ENCODE measurements at places on chromosomes 2 and 18.

DNA sequence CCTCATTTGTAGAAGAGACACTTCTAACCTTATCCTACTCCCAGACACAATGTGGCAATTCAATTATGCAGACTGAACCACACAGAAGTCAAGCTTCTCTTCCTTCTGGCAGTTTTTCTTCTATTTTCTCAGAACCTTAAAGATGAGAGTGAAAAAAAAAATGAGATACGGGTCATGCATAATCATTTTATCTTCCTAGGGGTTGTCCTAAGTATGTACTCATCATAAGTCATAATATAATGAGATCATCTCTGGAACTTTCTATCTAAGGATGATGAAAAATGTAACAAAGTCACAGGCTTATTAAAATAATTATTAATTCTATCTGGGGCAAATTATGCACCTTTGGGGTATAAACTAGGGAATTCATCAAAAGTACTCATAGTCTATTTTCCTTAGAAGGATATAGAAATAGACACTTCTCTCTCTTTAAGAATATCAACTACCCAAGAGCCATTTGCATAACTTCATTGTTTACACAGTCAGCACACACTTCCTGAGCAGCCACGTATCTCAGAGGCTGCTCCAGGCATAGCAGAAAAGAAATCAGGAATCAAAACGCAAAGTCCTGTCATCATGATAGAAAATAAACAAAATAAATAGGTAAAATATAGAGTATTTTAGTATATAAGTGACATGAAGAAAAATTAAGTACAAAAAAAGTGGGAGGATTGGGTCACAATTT is 345.9 kb upstream of the SPHKAP start:
- DNase-seq, result no peak

DNA sequence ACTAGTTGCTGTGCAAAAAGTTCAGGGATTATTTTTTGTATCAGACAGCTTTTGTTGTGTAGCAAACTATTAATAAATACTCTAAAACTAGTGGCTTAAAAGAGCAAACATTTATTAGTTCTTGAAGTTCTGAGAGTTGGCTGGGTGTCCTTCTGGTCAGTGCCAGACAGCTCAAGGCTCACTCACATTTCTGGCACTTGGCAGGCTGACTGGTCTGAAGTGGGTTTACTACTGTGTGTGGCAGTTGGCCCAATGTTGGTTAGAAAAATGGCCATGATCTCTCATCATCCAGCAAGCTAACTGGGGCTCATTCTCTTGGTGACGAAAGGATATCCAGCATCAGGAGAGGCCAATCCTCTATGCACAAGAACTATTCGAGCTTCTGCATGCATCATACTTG is 71.4 kb upstream of the ZNF385B start:
- no peak for DNase-seq

GRCh38 chr2:226048611-226049010 is 649.1 kb downstream of the NYAP2 start:
- DNase-seq, result no peak

GRCh38 chr2:46010925-46011490 is 286.2 kb upstream of the EPAS1 start:
- DNase-seq, result no peak

GRCh38 chr2:8679827-8680731 is 1.8 kb upstream of the ID2 start:
- no peak for DNase-seq

DNA sequence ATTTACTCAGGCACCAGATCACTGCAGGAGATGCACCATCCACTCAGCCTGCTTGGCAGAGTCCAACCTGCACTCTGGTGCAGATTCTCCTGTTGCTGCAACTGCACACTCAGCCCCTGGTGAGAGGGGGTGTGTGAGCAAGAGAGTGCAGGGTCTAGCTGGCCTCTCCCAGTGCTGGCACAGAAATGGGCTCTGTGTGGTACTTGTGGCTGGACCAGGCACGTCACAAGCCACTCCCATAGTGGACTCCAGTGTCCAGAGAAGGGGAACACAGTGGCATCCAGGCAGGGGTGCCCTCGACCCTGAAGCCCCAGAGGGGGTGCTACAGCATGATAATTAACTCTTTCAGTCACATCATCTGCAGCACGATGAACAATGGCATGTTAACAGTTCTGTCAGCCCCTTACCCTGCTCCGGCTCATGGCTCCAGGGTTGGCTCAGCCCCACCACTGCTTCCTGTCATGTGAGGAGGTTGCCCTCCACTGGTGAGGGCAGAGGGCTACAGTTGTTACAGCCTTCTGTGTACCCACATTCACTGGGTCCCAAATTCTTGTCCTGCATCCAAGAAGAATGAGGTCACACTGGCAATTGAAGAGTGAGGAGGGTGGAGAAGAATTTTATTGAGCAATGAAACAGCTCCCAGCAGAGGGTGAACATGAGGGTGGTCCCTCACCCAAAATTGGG is 135.7 kb downstream of the EVA1A start:
- DNase-seq, result no peak

DNA sequence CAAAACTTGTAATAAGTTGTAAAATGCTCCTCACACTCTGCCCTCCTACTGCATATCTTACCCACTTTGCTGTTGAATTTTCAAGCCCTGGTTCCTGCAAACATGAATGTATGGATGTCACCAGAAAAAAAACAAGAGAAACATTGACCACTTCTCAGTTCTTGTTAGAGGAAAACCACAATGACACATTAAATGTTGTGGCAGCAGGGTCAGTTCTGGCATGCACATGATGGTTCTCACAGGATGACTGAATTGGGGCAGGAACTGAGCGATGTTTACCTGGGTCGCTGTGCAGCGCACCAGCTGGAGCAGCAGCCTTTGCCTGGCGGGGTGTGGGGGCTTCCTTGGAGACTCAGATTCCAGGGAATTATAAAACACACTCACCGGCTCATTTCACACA is 14.0 kb upstream of the PRKCE start:
- DNase-seq, result no peak

DNA sequence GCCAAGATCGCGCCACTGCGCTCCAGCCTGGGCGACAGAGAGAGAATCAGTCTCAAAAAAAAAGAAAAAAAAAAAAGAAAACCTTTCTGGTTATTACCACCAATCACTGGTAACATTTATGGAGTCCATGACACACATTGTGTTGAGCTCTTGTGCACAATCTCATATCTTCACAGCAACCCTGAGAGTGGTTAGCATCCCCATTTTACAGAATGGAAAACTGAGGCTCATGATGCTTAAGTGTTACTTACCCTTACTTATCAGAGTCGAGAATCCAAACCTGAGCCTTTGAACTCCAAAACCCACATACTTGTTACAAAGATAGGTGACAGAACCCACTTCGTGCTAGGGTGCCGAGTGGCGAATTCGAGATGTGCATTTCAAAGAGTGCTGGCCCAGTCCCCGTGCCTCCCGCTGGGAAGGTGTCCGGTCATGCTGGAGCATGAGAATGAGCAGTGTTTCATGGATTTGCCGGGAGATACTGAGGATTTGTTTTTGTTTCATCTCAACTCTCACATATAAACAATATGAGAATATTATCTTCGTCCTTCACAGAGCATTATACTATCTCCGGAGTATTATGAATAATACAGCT is 50.9 kb downstream of the CYP27C1 start:
- no peak for DNase-seq

- DNase-seq, result no peak
Measured at GRCh38 chr18:62525608-62526007, 2.8 kb downstream of the ZCCHC2 start.

DNA sequence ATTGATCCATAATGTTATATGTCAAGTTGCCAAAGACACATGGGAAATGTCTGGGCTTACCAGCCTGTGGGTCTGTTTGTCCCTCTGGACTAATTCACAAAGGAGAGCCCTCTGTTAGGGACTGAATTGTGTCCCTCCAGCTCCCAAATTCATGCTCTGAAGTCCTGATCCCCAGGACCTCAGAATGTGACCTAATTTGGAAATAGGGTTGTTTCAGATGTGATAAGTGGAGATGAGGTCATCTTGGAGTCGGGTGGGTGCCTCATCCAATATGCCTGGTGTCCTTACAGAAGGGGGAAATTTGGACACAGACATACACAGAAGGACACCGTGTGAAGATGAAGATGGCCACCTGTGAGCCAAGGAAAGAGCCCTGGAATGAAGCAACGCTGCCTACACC is 41.4 kb upstream of the ROCK2 start:
- DNase-seq, result no peak

- DNase-seq, result no peak
Measured at GRCh38 chr2:68653034-68653433, 9.7 kb downstream of the PROKR1 start.

DNA sequence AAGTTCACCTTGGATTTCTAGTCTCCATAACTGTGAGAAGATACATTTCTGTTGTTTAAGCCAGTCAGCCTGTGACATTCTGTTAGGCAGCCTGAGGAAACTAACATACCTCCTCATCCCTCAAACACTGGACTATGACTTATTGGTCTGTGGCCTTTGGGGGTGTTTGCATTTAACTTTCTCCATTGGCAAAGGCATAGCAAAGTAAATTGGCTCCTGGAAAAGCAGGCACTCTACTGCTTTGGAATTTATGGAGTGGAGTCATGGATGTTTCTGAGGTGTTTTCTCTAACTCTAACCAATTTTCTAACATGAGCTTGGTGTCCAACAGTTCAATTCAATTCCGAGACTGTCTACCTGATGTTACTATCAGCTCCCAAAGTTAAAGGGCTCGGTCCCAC is 48.9 kb upstream of the CTLA4 start:
- DNase-seq, result no peak

DNA sequence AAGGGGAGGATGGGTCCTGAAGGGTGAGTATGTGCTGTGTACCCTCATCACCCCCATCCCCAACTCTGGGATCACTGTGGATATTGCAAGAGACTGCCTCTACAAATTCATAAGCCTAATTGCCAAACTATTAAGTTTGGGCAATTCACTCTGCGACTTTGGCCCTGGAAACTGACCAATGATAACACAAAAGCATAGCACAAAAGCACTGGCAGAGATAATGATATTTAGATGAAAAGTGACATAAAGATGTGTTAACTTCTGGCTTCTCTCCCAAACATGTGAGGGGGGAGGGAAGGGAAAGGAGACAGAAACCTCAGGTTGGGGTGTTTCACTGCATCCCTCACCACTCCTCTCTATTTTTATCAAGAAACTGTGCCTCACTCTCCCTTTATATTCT is 150.3 kb downstream of the SATB2 start:
- no peak for DNase-seq

- DNase-seq, result peak; percentile 89
Measured at GRCh38 chr2:30026091-30027055, 105.0 kb upstream of the ALK start.

DNA sequence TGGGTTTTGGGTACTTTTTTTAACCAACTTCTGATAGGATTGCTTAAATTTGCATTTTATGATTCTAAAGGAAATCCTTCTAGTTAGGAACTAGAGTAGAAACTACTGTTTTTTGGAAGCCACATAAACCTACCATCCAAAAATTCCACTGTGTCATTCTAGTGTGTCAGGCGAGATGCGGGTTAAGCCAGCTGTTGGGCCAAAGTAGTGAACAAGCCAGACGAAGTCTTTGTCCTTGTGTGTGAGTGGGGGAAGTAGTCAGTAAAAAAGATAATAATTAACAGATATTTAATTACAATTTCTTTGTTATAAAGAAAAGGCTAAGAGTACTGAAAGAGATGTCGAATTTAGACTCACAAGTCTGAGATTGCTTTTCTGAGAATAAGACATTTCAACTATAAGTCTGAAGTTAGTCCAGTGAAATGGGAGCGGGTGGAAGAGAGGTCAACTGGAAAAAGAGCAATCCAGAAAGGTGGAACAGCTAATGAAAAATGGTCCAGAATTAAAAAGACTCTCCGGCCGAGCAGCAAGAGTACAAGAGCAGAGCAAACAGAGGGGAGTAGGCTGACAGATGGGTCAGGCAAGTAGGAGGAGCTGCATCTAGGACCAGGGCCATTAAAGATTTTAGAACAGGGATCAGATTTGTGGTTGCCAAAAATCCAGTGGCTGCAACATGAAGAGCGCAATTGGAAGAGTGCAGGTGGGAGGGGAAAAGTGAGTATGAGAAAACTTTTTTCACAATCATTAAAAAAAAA is 1.5 kb downstream of the EPB41L5 start:
- no peak for DNase-seq

DNA sequence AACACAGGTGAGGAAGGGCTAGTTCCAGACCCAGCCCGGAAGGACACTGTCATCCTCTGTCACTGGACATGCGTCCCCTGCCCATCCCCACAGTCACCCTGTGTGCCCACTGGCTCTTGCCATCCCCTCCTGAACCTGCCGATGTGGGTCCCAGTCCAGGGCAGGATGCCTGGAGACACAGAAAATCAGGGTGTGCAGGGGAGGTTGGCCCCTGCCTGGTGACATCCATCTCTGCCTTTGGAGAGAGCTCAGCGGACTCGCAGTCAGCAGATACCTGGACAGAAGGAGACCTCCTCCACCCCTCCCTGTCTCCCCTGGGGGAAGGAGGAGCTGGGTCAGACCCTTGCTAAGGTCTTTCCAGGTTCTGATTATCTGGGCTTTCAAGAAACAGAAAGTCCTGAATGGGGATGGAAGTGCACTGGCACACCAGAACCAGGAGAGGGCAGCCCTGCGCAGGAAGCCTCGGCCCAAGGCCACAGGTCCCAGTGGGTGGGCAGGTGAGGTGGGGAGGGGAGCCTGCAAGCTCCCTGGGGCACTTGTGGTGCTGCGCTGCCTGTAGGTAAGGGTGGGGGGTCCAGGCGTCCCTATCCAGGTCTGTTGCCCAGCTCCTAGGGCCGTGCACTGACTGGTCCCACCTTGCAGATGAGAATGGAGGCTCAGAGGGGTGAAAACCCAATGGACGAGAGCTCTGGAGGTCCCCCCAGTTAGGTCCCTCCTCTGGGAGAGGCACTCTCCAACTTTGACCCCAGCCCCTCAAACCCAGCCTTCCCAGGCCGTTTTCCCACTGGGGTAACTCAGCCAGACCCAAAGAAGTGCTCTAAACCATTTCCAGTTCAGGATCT is 9.7 kb upstream of the OTOS start:
- no peak for DNase-seq

DNA sequence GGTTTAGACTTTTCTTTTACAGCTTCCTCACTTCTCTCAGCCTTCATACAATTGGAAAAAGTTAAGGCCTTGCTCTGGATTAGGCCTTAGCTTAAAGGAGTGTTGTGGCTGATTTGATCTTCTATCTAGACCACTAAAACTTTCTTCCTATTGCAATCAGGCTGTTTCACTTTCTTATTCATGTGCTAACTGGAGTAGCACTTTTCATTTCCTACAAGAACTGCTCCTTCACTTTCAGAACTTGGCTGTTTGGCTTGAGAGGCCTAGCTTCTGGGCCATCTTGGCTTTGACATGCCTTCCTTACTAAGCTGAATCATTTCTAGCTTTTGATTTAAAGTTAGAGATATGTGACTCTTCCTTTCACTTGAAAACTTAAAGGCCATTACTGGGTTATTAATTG is 114.3 kb downstream of the ARHGEF4 start:
- no peak for DNase-seq
